Activated CD8-positive, alpha-beta memory T cell treated with anti-CD3 and anti-CD28 coated beads for 24 hours (primary cell): ENCODE measurements at places on chromosomes 7 and 10.

DNA sequence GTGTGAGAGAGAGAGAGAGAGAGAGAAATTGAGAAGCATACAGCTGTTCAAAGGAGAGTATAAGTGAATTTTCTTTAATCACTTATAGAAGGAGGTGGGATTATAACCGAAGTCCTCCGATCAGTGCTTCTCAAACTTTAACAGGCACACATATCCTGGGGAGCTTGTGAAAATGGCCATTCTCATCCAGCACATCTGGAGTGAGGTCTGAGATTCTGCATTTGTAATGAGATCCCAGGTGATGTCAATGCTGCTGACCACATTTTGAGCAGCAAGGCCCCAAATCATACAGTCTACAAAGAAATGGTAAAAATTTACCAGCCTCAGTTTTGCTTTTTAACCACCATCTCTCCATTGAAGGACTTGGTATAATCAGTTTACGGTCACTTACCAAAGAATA lies 219.0 kb downstream of the PTEN start:
- no peak for DNase-seq

- no peak for DNase-seq
Observed at GRCh38 chr7:17227766-17228490, 70.5 kb upstream of the AHR start.

- no peak for DNase-seq
Observed at GRCh38 chr10:63265222-63265617, 132.1 kb downstream of the NRBF2 start.

GRCh38 chr7:1251796-1252539 lies 19.3 kb downstream of the UNCX start:
- no peak for DNase-seq

DNA sequence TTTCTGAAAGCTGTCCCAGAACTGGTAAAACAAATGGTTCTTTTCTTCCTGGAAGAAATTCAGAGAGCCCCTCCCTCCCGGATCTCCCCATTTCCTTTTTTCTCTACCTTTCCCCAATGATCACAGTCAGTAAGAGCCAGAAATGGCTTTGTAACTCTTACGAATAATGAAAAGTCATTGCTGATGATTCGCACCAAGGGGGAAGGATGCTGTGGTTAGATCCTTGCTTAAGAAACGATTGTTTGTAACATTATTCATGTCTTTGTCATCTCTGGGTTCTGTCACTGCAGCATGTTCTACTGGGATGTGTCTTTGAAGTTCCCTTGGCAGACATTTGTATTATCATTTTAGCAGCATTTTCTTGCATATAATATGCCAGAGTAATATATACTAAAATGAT lies 138.9 kb downstream of the CACNB2 start:
- DNase-seq: no peak
